ENCODE measurements at places on chromosomes 1 and 21.
A peak's percentile ranks its signal among the peaks of the same experiment; 100 is the strongest.

DNA sequence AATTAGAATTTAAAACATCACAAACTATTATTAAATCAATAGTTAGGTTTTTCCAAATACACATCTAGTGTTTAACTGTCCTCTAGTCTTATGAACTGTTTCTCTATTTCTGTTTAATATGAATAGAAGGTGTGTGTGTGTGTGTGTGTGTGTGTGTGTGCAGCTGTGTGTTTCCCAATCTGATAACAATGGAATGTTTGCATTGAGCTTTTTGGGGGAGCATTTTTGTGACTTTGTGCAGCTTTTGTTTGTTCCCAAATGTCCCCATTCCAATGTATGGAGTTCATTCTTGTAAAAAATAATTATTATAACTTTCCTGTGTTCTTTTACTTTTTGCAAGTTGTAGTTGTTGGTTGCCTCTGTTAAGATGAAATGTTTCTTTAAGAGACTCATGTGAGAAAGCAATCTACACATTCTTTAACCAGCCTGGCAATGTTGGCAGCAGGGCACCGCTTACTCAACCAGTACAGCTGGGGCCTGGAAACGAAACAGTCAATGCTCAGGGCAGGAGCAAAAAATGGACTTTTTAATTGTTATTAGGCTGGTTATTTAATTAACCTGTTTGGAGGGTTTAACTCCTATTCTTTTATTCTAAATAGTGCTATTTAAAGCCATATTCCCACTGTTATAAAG is 354.3 kb downstream of the SRGAP2C start:
- H3K4me1 ChIP-seq: no peaks in the 10 kb centered on the region
- no peaks in the 10 kb centered on the region for H3K27me3 ChIP-seq
- H3K36me3 ChIP-seq: peaks cover 7% of the 10 kb centered on the region
- no peak overlapping the region for H3K4me3 ChIP-seq
- H3K27ac ChIP-seq: no peak overlapping the region

DNA sequence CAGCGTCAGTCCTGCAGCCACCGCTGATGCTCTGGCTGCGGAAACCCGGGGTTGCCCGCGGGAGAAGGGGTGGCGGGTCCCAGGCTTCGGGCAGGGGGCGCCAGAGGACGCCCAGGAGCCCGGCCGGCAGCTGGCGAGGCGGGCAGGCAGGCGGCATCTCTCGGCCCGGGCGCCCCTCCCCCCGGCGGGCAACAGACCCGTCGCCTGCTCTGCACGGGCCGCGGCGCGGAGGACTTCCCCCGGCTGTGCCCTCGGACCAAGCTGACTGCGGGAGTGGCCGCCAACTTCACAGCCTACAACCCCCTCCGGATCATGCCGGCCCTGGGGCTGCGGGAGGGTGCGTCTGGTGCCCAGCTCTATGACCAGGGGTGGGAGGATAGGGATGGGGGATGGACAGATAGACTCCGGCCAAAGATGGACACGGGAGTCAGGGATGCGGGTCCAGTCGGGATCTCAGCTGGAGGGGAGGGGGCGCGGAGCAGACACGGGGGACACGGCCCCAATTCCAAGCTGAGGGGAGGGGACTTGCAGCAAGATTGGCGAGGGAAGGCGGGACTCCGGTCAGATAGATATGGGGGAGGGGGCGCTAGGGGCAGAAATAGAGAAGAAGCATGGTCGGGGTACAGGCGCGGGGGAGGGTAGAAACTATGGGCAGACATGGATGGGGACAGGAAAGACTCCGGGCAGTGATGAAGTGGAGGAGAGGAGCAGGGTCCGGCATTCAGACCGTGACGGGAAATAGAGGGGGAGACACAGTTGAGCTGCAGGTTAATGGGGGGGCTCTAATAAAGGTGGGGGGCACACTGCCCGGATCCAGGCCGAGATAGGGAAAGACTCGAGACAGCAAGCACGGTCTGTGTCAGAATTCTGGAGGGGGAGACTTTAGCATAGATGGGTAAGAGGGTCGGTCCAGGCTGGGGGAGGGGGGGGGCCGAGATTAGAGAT is 1.1 kb downstream of the ADGRB2 start:
- H3K27ac ChIP-seq: no peak overlapping the region
- peak overlapping the region; percentile 74 for H3K4me3 ChIP-seq
- H3K4me1 ChIP-seq: peaks cover 11% of the 10 kb centered on the region
- peaks cover 55% of the 10 kb centered on the region for H3K27me3 ChIP-seq

- DNase-seq: no peak
- no peak overlapping the region for H3K27ac ChIP-seq
- no peaks in the 10 kb centered on the region for H3K36me3 ChIP-seq
- H3K4me3 ChIP-seq: no peak overlapping the region
- no peaks in the 10 kb centered on the region for H3K27me3 ChIP-seq
- H3K4me1 ChIP-seq: no peaks in the 10 kb centered on the region
Observed at GRCh38 chr21:33760641-33761440, 118.5 kb downstream of the ITSN1 start.

DNA sequence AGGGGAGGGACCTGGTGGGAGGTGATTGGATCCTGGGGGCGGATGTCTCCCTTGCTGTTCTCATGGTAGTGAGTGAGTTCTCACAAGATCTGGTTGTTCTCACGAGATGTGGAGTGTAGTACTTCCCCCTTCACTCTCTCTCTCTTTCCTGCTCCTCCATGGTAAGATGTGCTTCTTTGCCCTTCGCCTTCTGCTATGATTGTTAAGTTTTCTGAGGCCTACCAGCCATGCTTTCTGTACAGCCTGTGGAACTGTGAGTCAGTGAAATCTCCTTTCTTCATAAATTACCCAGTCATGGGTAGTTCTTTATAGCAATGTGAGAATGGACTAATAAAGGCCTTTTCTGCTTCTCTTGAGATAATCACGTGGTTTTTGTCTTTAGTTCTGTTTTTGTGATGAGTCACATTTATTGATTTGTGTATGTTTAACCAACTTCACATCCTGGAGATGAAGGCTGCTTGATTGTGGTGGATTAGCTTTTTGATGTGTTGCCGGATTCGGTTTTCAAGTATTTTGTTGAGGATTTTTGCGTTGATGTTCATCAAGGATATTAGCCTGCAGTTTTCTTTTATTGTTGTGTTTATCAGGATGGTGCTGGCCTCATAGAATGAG is 45.5 kb downstream of the RABGAP1L start:
- H3K36me3 ChIP-seq: peaks cover 24% of the 10 kb centered on the region
- H3K4me3 ChIP-seq: peak overlapping the region; percentile 6
- DNase-seq: no peak
- H3K27me3 ChIP-seq: no peaks in the 10 kb centered on the region
- H3K27ac ChIP-seq: peak overlapping the region; percentile 76
- peaks cover 28% of the 10 kb centered on the region for H3K4me1 ChIP-seq

DNA sequence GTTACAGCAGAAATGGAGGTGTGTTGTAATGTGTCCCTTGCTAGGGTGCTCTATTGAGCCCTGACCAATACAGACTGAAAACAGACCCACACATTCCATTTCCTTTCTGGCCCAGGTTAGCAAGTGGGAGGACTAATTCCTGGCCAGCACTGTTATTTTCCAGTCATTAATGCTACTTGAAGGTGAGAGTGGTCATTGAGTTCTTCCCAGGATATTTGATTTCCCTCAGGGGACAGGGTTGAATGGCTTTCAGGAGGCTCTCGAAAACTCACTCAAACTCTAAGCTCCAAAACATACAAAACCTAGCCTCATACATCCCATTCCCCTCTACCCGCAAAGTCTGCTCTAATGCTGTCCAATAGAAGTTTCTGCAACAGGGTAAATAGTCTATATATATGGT is 6.2 kb downstream of the LRRC52 start:
- H3K27ac ChIP-seq: no peak overlapping the region
- H3K27me3 ChIP-seq: peaks cover 24% of the 10 kb centered on the region

GRCh38 chr1:96464066-96464465 is 257.5 kb upstream of the PTBP2 start:
- H3K27ac ChIP-seq: no peak overlapping the region
- H3K27me3 ChIP-seq: no peaks in the 10 kb centered on the region
- H3K36me3 ChIP-seq: no peaks in the 10 kb centered on the region

DNA sequence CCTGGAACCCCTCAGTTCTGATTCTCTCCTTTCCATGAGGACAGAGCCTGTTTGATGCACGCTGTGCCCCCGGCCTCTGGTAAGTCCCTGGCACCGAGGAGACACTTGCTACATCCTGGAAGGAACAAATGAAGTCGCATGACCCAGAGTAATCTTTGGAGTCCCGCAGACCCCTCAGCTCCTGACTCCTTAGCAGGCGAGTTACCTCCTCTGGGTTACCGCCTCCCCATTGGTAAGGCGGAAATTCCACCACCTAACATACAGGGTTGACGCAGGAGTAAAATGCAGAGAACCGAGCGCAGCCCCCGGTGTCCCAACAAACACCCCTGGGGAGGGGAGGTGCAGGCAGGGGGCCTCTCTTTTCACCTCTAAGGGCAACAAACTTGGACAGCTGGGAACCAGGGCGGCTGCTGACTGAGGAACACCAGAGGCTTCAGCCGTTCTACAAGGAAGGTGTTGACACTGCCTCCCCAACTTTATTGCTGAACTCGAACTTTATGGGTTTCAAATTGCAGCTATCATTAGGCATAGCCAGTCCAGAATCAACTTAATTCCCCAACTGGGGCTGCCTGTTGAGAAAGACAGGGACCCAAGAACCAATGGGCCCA is 115.3 kb upstream of the IFFO2 start:
- no peak for DNase-seq
- H3K27ac ChIP-seq: no peak overlapping the region
- H3K4me3 ChIP-seq: no peak overlapping the region

GRCh38 chr1:172351346-172351745 is 69.1 kb upstream of the C1orf105 start:
- no peak overlapping the region for H3K27ac ChIP-seq
- peaks cover 6% of the 10 kb centered on the region for H3K36me3 ChIP-seq
- H3K27me3 ChIP-seq: no peaks in the 10 kb centered on the region
- no peak for DNase-seq

DNA sequence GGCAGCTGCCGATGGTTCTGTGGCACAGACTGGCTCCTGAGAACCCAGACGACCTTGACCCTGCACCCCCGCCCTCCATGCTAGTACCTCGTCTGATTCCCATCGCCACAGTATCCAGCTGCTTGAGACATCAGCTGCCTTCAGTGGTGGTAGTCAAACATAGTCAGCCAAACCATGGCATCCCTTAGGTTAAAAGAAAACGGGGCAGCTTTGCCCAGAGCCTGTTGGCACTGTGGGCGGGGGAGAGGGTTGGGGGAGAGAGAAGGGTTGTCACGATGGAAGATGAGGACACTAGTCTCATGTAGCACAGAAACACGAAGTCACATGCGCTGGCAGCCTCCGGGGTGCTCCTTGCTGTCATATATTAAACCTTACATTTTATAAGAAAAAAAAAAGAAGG is 961 bp upstream of the TDRD5 start:
- H3K4me3 ChIP-seq: no peak overlapping the region
- H3K4me1 ChIP-seq: no peaks in the 10 kb centered on the region
- H3K27ac ChIP-seq: no peak overlapping the region
- DNase-seq: no peak
- H3K27me3 ChIP-seq: peaks cover 29% of the 10 kb centered on the region

- H3K27me3 ChIP-seq: no peaks in the 10 kb centered on the region
- H3K27ac ChIP-seq: no peak overlapping the region
- H3K36me3 ChIP-seq: no peaks in the 10 kb centered on the region
- H3K4me1 ChIP-seq: no peaks in the 10 kb centered on the region
- no peak for DNase-seq
Observed at GRCh38 chr1:215517441-215517891, 49.6 kb upstream of the KCTD3 start.

DNA sequence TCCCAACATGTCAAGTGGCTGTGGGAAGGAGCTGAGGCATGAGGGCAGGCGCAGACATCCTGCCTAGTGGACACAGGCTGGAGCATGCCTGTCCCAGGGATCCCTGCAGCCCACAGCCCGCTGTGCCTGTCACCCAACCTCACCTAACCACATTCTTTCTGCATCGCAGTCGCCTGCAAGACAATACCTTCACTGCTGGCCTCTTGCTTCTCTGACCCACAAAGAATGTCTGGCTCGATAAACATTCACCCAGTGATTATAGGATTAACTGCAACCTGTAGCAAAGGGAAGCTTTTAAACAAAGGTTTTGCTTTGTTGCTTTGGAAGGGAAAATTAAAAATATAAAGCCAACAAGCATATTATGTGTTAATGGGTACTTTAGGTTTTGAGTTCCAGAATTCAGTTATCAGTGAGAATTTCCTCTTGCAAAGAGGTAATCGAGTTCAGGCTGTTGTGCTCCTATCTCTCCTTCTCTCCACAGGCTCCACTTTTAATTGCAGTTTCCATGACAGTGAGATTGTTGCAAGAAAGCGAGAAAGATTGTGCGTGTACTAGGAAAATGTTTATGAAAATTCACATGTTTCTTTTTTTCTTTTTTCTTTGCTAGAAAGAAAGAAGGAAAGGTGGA is 40.0 kb upstream of the ZNF648 start:
- no peak overlapping the region for H3K27ac ChIP-seq
- H3K27me3 ChIP-seq: peaks cover 44% of the 10 kb centered on the region
- H3K4me3 ChIP-seq: no peak overlapping the region
- DNase-seq: no peak
- peaks cover 4% of the 10 kb centered on the region for H3K4me1 ChIP-seq

DNA sequence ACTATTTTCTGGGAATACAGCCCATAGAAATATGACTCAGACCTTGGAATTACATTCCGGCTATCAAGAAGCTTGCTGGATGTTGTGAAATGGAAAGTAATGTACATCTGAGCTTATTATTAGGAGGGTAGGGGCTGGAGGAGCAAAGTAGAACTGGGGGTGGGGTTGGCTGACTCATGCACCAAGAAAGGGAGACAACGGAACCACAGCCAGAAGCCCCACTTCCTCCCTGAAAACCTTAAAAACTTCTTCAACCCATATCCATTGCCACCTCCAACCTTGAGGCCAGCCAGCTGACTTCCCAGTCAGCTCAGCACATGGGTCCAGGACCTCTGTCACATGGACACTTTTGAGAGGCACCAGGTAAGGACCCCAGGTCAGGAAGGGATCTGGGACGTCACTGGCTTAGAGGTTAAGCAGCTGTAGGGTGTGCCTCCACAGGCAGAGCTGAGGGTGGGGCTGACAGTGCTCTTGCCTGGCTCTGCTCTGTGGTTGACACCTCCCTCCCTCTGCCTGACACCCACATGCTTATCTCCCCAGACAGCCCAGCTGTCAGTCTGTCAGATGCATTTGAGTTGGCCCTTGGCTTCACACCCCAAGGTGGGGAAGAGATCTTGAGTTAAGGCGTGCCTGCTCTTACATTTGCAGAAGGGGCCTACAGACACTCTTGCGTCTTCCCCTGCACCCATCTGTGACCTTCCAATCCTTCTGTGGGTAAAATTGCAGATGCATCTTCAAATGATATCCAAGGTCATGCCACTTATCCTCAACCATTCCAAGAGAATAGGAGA is 5.7 kb upstream of the ZNF683 start:
- peak overlapping the region; percentile 81 for H3K4me3 ChIP-seq
- DNase-seq: peak; percentile 81
- H3K4me1 ChIP-seq: peaks cover 64% of the 10 kb centered on the region

DNA sequence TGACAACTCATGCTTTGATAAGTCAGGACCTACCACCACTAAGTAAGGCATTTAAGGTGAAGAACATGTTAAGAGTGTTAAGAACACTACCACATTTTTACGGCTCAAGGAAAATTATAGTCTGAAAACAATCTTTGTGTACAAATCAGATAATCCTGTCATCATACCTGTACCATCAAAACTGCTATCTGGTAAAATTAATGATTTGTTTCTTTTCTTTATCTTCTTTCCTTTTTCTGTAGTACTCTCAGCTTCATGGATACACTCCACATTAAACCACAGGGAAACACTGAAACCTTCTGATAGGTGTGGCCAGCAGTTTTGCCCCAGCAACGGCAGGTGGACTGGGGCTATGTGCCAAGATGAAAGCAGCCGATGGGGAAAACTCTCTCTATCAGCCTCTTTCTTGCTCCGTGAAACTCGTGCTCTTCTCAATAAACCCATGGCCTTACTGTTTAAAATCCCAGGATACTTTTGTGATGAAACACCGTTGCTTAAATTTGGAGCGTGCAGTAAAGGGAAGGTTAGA is 75.1 kb downstream of the LYST start:
- no peak for DNase-seq
- no peaks in the 10 kb centered on the region for H3K4me1 ChIP-seq
- no peak overlapping the region for H3K4me3 ChIP-seq
- H3K27ac ChIP-seq: no peak overlapping the region
- no peaks in the 10 kb centered on the region for H3K27me3 ChIP-seq
